ENCODE measurements at places on chromosomes 1 and 21.

GRCh38 chr1:24498589-24498988 is 4.0 kb upstream of the RCAN3 start:
- no peak for DNase-seq

DNA sequence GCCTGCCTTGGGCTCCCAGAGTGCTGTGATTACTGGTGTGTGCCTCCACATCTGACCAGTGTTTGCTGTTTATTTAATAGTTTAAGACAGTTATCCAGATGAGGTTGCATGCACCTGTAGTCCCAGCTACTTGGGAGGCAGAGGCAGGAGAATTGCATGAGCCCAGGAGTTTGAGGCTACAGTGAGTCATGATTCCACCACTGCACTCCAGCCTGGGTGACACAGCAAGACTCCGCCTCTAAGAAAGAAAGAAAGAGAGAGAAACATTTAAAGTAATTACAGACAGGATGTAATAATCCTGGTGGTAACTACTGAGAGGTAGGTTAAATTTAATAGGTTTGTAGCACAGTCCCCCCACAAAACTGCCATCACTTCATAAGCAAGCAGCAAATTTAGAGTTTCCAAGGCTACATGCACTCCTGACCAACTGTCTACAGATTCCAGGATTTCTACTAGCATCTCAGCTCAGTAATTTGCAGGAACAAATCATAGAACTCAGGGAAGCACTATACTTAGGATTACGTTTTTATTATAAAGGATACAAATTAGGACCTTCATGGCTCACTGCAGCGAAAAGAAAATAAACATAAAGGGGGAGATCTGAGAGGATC is 89.6 kb downstream of the PKN2 start:
- DNase-seq = no peak

DNA sequence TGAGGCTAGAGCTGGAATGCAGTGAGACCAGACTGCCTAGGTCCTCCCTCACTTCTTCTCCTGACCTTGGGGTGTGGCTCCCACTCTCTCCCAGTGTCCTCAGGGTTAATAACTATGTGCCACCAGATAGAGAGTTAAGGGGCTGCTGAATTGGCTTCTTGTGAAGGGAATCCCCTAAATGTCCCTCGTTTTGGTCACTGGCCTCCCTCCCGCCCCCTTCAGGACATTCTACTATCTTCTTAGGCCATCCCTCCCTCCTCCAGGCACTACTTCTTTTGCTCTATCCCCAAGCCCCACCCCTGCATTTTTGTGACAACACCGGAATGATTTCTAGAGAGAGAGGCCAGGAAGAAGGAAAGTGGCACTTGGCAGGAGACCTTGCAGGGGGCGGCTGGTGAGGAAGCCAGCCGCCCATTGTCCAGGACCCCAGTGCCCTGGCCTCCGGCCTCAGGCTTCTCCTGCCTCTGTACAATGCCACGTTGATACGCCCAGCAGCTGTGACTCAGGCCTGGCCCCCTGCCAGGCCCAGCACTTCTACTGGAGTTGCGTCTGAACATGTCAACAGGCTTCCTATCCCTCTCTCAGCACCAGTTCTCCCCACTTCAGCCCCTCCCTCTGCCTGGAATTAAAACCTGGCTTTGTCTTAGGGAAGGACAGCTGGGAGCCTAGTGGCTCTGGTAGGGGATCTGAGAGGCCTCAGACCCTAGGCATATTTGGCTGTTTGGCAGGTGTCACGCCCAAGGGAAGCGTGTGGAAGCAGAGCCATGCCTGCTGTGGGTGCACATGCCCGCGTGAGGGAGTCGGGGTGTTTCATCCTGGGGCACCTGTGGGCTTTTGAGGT is 9.1 kb downstream of the LMNA start:
- DNase-seq = peak; percentile 52

DNA sequence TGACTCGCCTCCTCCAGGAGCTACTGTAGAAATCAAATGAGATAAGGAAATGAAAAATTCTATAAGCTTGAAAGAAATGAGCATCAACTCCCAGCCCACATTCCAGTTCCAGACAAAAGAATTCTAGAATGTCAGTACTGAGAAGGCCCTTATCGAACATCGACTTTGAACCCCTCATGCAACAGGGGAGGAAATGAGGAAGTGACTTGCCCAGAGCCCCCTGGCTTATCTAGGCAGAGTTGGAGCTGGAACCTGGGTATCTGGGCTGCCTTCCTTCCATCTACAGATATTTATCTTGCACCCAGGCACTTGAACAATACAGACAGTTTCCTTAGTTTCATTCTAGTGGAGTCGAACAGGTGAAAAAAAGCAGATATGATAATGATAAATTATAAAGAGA is 22.3 kb downstream of the MECR start:
- DNase-seq = no peak

GRCh38 chr1:230808281-230808872 is 59.9 kb downstream of the C1orf198 start:
- no peak for DNase-seq

DNA sequence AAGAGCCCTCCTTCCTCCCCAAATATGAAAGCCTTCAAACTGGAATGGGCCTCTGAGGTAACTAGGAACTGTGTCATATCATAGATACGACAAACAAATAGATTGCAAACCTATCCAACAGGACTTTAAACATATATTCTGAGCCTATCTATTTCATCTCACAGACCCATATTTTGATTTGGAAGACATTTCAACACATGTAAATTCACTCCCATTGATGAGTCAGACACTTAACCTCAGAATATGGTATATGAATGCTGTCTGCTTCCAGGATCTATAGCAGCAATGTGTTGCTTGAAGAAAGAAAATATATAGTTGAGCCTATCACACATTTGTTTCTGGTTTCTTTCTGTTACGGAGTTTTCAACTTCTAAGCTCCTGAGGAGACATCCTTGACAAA is 221.9 kb upstream of the SAMSN1 start:
- no peak for DNase-seq

GRCh38 chr1:224042557-224043118 is 71.3 kb upstream of the FBXO28 start:
- no peak for DNase-seq

- DNase-seq = no peak
Measured at GRCh38 chr1:160258177-160258798, 4.1 kb downstream of the DCAF8 start.

DNA sequence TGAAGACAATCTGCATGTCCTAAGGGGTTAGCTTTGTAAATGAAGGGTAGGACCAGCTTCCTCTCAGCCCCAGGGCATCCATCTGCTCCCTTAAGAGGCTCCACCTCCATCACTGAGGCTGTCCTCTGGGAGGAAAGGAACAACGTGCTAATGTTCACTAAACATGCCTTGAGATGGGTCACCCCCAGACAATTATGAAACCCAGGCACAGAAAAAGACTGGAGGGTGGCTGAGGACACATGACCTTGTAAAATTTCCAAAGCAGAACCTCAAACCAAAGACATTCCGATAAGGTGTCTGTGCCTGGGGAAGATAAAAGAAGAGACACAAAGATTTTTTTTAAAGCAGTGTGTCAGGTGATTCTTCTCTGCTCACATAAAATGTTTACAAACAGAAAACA is 37.6 kb upstream of the ZNF124 start:
- DNase-seq = no peak

- DNase-seq = no peak
Measured at GRCh38 chr21:26236281-26236680, 65.7 kb upstream of the APP start.

- no peak for DNase-seq
Measured at GRCh38 chr1:117425050-117425734, 57.9 kb downstream of the MAN1A2 start.

DNA sequence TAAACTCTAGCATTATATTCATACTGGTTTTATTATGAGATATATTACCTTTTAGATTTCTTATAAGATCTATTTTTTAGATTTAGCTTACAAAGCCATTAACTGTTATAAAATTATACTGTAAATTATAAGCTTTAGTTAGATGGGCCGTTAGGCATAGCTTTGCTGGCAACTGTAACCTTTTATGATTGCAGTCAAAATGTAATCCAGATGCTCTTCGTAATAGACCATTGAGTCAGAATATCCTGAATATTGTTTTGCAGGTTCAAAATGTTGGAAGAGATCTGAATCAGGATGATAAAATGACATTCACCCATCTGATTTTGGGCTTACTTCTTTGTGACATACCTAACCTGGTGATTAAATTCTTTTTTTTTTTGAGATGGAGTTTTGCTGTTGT is 20.9 kb downstream of the ITSN1 start:
- DNase-seq = no peak

GRCh38 chr1:6794164-6794563 is 8.9 kb downstream of the CAMTA1 start:
- DNase-seq = no peak

GRCh38 chr1:31568895-31569595 is 7.3 kb upstream of the TINAGL1 start:
- DNase-seq = no peak

GRCh38 chr1:207284209-207284897 is 37.1 kb upstream of the CD55 start:
- no peak for DNase-seq

- no peak for DNase-seq
Measured at GRCh38 chr1:207034208-207034607, 1.7 kb upstream of the C1orf116 start.

DNA sequence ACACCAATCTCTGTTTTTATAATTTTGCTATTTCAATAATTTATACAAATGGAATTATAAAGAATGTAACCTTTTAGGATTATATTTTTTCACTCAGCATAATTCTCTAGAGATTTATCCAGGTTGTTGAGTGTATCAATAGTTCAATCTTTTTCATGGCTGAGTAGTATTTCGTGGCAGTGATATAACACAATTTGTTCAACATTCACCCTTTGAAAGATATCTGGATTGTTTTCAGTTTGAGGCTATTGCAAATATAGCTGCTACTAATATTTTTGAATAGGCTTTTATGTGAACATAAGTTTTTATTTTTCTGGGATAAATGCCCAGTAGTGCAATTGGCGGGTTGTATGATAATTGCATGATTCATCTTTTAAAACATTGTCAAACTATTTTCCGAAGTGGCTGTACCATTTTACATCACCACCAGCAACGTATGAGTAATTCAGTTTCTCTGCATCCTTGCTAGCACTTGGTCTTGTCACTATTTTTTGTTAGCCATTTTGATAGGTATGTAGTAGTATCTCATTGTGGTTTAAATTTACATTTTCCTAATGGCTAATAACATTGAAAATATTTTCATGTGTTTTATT is 55.6 kb upstream of the ABCD3 start:
- DNase-seq = no peak

- DNase-seq = no peak
Measured at GRCh38 chr1:11455967-11456570, 22.9 kb upstream of the DISP3 start.

- no peak for DNase-seq
Measured at GRCh38 chr1:245648749-245649522, 494.2 kb downstream of the KIF26B start.

GRCh38 chr1:6205849-6206519 is at the start of gene RNF207:
Gene RNF207 (plus strand): TSS chr1:6206119. CDS start chr1:6206536, 417 bp downstream.
- DNase-seq = peak; percentile 57

GRCh38 chr1:168235548-168235885 is 9.7 kb downstream of the SFT2D2 start:
- no peak for DNase-seq

GRCh38 chr1:51157395-51157794 is 55.4 kb downstream of the C1orf185 start:
- no peak for DNase-seq

GRCh38 chr1:155218854-155219591 is 10.5 kb downstream of the MTX1 start:
- DNase-seq = no peak

- DNase-seq = no peak
Measured at GRCh38 chr1:107047602-107048001, 8.9 kb upstream of the PRMT6 start.

- DNase-seq = no peak
Measured at GRCh38 chr1:1419813-1420653, 1.0 kb downstream of the ANKRD65 start.

DNA sequence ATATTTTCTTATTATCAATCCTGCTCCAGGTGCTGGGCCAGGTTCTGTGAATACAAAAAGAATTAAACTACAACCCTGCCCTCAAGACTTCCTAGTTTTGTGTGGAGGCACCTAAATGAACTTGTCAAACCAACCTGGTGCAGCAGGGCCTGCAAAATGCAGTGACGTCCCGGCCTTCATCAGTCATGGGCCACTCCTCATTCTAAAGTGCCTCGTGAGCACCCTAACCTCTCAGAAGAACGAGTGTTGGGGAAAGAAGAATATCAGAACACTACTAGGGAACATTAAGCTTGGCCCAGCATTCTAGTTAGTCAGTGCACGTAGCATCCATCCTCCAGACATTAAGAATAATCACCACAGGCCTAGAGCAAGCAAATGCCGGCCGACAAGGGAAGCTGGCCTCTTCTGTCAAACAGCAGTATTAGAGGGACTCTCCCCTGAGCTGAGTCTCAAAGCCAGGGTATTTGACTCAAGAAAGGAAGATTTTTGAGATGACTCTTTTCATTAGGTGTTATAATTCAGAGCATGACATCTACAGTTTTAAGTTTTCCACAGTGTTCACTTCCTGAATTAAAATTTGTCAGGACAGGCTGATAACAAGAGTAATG is 137.9 kb downstream of the SLC45A1 start:
- no peak for DNase-seq

DNA sequence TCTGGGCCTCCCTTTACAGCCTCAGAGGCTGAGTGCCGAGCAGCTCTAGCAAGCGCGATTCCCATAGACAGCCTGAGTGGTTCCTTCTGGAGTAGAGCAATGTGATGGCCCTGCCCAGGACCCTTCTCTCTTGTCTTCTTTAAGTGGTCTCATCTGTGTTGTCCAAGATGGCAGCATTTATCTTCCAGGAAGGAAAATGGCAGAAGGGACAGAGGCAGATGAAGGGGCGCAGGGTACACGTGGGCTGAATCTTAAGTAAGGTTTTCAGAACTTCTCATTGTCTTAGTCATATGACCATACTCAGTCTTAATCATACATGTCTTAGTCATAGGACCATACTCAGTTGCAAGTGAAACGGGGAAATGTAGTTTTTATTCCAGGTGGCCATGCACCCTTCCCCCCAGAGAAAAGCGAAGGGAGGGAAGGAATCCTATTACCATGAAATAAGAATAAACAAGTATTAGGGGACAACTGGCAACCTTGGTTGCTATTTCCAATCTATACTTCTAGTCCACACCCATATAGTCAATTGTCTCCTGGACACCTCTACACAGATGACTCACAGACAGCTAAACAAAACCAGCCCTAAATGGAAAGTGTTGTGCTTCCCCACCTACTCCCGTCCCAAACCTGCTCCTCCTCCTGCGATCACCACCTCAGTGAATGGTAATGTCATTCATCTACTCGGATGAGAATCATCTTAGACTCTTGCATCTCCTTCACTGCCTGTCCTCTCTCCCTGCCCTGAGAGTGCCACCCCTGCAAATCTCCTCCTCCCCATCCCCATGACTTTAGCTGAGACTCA is 13.3 kb downstream of the OVAAL start:
- DNase-seq = no peak

- no peak for DNase-seq
Measured at GRCh38 chr1:75742047-75742625, 17.6 kb downstream of the ACADM start.

All from T-helper 9 cell (primary cell).